Lung (tissue), 17 donors: ENCODE measurements at places on chromosomes 7 and 10. TPM values are rescaled to one million over a fixed set of nuclear protein-coding genes. Genes with fewer than 3 reads are reported as not detected.

PNLIP gene
- polyA plus RNA-seq: not detected

ACHE gene
- polyA plus RNA-seq: 2.6 TPM

DNA sequence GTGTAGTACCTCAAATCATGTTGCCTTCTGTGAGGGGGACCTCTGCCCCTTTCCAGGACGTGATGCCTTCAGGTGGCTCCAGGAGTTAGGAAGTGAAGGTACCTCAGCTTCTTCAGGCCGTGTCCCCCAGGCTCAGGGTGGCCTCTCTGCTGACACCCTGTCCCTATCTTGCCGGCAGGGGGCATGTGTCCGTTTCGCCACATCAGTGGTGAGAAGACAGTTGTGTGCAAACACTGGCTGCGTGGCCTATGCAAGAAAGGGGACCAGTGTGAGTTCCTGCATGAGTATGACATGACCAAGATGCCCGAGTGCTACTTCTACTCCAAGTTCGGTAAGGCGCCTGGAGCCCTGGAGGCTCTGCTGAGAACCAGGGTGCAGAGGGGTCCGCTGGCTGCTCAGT lies 9.2 kb downstream of the CPSF4 start:
- H3K36me3 ChIP-seq: peaks cover 29% of the 10 kb centered on the region
- H3K4me3 ChIP-seq: no peak overlapping the region
- H3K4me1 ChIP-seq: no peaks in the 10 kb centered on the region
- no peaks in the 10 kb centered on the region for H3K27me3 ChIP-seq

GRCh38 chr10:85638797-85639196 lies 727.8 kb downstream of the GRID1 start:
- H3K36me3 ChIP-seq: no peaks in the 10 kb centered on the region
- H3K4me3 ChIP-seq: no peak overlapping the region
- no peaks in the 10 kb centered on the region for H3K4me1 ChIP-seq

DNA sequence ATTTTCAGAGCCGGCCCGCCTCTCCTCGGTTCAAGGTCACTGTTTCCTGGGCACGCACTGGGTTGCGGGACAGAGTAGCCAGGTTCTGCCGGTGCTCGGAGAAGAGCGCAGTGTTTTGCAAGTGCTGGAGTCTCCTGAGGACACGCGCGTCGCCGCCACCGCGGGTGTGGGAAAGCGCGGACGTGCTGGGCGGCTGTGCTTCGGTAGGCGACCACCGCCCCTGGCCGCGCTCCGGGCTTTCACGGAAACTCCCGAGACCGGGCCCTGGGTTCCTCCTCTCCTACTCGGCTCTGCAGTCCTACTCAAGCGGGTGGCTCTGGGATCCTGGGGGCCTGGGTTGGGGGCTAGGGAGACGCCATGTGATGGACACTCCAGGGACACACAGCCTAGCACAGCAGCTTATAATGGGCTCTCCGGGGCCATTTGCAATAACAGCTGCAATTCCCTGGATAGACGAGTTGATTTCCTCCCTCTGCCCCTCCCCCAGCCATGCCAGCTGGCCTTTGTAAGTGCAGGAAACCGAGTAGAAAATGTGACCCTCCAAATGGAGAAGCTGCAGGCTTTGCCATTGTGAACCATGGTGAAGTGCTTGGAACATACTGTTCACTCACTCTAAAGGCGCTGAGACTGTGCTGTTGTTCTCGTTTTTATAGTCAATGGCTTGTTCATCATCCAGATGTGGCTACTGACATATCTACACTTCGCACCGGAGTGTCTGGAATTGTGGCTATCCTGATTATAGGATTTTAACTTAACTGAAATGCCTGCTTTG lies 2.1 kb downstream of the FRAT1 start:
- H3K4me3 ChIP-seq: no peak overlapping the region
- H3K27me3 ChIP-seq: no peaks in the 10 kb centered on the region
- H3K4me1 ChIP-seq: peaks cover 24% of the 10 kb centered on the region
- no peak overlapping the region for H3K27ac ChIP-seq
- peak; percentile 69 for DNase-seq
- no peaks in the 10 kb centered on the region for H3K36me3 ChIP-seq

- no peaks in the 10 kb centered on the region for H3K4me1 ChIP-seq
- H3K36me3 ChIP-seq: no peaks in the 10 kb centered on the region
- no peak overlapping the region for H3K4me3 ChIP-seq
Measured at GRCh38 chr7:148419856-148420832, 170.4 kb upstream of the C7orf33 start.

- DNase-seq: no peak
- H3K36me3 ChIP-seq: peaks cover 36% of the 10 kb centered on the region
- no peak overlapping the region for H3K4me3 ChIP-seq
- no peaks in the 10 kb centered on the region for H3K4me1 ChIP-seq
- no peaks in the 10 kb centered on the region for H3K27me3 ChIP-seq
Measured at GRCh38 chr7:73463260-73463659, 29.7 kb downstream of the FZD9 start.

- no peaks in the 10 kb centered on the region for H3K27me3 ChIP-seq
- no peak for DNase-seq
- no peak overlapping the region for H3K27ac ChIP-seq
- H3K4me1 ChIP-seq: no peaks in the 10 kb centered on the region
- H3K36me3 ChIP-seq: peaks cover 2% of the 10 kb centered on the region
- no peak overlapping the region for H3K4me3 ChIP-seq
Measured at GRCh38 chr7:26675143-26675887, 189.1 kb downstream of the SKAP2 start.

DNA sequence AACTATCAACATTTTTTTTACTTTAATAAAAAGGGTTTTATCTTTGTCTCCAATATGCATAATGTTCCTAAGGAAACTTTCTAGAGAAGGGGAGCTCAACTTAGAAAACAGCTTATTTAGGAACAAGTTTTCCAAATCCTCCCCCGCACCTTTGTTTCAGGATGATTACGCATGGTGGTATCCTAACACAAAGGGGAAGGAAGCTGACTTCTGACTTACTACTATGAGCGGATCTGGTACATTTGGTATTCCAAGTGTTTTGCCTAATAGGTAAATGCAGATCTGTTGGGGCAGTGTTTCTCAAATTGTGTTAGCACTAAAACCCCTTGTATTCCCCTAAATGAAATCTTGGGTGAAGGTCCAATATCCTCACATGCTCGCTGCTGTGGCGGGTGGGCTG lies 229.3 kb upstream of the KLF14 start:
- no peak overlapping the region for H3K4me3 ChIP-seq
- H3K4me1 ChIP-seq: no peaks in the 10 kb centered on the region
- no peaks in the 10 kb centered on the region for H3K27me3 ChIP-seq
- DNase-seq: no peak

GJD4 gene
- polyA plus RNA-seq: 0.07 TPM
